Activated CD4-positive, alpha-beta T cell treated with anti-CD3 and anti-CD28 coated beads for 36 hours (primary cell): ENCODE measurements at places on chromosomes 5 and 9. TPM values are rescaled to one million over a fixed set of nuclear protein-coding genes. Genes with fewer than 3 reads are reported as not detected.
A peak's percentile ranks its signal among the peaks of the same experiment; 100 is the strongest.

Gene TEX53
- total RNA-seq: not detected

- DNase-seq: no peak
Observed at GRCh38 chr9:91582181-91582580, 158.5 kb upstream of the NFIL3 start.

DNA sequence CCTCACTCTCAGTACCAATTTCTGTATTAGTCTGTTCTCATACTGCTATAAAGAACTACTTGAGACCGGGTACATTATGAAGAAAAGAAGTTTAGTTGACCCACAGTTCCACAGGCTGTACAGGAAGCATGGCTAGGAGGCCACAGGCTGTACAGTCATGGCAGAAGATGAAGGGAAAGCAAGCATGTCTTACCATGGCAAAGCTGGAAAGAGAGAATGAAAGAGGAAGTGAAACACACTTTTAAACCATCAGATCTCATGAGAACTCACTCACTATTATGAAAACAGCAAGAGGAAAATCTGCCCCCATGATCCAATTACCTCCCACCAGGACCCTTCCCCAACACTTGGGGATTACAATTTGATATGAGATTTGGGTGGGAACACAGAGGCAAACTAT is 698.8 kb downstream of the CDH9 start:
- no peak for DNase-seq

Gene BHMT2
- not detected for total RNA-seq

GRCh38 chr9:87428659-87429058 is 69.0 kb upstream of the DAPK1 start:
- DNase-seq: no peak

DNA sequence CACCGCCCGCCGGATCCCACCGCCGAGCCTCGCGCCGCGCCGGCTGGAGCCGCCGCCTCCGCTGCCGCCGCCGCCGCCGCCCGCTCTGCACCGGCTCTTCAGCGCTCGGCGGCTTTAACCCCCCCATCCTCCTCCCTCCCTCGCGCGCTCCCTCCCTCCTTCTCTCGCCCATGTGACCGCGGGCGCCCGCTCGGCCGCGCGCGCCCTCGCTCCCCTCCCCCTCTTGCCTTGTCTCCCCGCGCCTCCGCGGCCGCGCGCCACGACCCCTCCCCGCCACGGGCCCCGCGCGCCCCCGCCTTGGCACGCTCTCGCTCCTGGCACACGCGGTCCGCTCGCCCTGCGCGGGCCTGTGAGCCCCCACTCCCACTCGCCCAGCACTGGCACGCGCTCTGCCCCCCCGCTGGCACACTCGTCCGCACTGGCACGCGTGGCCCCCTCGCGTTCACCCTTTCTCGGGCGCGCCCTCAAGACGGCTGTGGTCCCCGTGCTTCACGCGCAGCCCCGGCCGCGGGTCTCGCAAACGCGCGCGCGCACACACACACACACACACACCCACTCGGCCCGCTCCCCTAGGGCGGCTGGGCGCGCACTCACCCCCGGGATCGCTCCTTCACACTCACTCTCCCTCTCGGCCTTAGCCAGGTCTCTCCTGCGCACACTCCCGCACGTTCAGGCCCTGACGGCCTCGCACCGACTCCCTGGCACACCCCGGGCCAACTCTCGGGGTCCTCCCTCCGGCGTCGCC is at the start of gene CNTFR:
CNTFR (minus strand) TSS at position 89 of the 745 bp plus-strand sequence. CDS start 20,743 bp downstream, outside the sequence.
- DNase-seq: peak; percentile 55
